Ecto neural progenitor cell (in vitro differentiated cells): ENCODE measurements at places on chromosomes 1 and 21.

- DNase-seq = no peak
These were observed 516.6 kb downstream of the SMYD3 start for GRCh38 chr1:245990315-245991022.

DNA sequence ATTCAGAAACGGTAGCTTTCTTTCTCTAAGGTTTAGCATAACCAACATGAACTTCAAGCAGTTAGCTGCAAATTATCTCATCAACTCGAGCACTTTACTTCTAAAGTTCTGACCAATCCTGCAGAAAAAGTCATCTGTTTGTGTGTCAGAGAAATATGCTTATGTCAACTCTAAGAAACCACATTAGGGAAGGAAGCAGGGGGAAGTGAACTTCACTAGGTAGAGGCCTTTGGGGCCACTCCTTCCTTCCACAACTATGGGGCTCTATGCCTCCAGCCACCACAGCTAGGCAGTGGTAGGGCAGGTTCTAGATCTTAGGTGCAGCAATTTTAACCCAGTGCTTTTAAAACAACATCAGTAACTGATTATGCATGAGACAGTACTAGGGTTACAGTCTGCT lies 375.9 kb downstream of the DSCAM start:
- DNase-seq = no peak

GRCh38 chr1:46528297-46528955 lies 23.0 kb downstream of the KNCN start:
- no peak for DNase-seq

- no peak for DNase-seq
These were observed 21.9 kb downstream of the NCF2 start for GRCh38 chr1:183568176-183569021.

GRCh38 chr1:75129660-75129982 lies 4.6 kb upstream of the LHX8 start:
- no peak for DNase-seq

DNA sequence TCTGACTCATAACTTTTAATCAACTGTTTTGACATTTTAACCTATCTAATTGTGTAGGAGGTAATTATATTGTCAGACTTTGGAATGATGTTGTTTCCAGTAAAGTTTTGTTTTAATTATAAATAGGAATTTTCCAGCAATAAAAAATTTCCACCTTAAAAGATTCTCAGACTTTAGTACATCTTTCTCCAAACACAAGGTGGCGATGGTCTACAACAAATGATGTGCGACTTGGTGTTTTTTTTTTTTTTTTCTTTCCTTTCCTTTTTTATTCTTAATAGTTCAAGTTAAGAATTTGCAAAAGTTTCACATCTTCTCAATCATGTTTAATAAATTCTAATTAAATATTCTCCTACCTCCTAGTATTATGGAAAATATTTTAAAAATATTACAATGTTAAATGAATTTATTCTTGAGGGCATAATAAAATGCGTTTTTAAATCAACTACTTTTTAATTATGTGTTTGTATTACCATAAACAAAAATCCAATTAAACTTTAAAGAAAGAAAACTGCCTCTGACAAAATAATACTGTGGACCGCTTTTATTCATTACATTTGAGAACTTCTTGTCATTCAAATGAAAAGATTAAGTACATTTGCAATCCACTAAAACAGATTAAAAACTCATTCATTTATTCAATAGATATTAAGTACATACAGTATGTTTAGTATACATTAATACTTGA lies 4.4 kb upstream of the ADAMTS1 start:
- DNase-seq = no peak

DNA sequence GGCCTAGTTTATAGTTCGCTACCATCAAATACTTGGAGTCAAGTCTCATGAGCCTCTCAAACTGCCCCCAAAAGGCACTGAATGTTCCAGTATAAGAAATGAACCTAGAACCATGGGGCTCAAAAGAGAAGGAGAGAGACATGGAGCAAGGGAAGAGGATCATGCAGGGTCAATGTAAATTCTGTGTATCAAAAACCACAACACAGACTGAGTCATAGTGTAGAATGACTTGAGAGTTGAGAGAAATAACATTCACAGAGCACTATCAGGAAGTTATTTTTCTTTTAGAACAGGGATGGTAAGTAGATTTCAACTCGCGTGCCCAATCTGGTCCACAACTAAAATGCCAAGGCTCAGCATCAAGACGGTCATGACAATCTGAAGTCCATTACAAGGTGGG lies 59.8 kb downstream of the GNG12 start:
- DNase-seq = no peak

- no peak for DNase-seq
These were observed 80.4 kb upstream of the TARDBP start for GRCh38 chr1:10932088-10932487.

GRCh38 chr1:168086438-168086837 lies 50.3 kb downstream of the GPR161 start:
- no peak for DNase-seq

- no peak for DNase-seq
These were observed 39.4 kb upstream of the CCDC27 start for GRCh38 chr1:3712573-3713535.
